H9 (cell line): ENCODE measurements at places on chromosomes 6 and 20. TPM values are rescaled to one million over a fixed set of nuclear protein-coding genes. Genes with fewer than 3 reads are reported as not detected.

- H3K36me3 ChIP-seq: peaks cover 6% of the 10 kb centered on the region; the same call in 1 of the 3 replicates
- DNase-seq: no peak
- H3K4me3 ChIP-seq: no peak overlapping the region
Measured at GRCh38 chr6:52515219-52515960, 61.5 kb downstream of the TRAM2 start.

GRCh38 chr6:6825193-6825784, 236.8 kb downstream of the LY86 start:
- no peaks in the 10 kb centered on the region for H3K27me3 ChIP-seq
- no peak for DNase-seq
- H3K27ac ChIP-seq: no peak overlapping the region
- no peaks in the 10 kb centered on the region for H3K36me3 ChIP-seq

DNA sequence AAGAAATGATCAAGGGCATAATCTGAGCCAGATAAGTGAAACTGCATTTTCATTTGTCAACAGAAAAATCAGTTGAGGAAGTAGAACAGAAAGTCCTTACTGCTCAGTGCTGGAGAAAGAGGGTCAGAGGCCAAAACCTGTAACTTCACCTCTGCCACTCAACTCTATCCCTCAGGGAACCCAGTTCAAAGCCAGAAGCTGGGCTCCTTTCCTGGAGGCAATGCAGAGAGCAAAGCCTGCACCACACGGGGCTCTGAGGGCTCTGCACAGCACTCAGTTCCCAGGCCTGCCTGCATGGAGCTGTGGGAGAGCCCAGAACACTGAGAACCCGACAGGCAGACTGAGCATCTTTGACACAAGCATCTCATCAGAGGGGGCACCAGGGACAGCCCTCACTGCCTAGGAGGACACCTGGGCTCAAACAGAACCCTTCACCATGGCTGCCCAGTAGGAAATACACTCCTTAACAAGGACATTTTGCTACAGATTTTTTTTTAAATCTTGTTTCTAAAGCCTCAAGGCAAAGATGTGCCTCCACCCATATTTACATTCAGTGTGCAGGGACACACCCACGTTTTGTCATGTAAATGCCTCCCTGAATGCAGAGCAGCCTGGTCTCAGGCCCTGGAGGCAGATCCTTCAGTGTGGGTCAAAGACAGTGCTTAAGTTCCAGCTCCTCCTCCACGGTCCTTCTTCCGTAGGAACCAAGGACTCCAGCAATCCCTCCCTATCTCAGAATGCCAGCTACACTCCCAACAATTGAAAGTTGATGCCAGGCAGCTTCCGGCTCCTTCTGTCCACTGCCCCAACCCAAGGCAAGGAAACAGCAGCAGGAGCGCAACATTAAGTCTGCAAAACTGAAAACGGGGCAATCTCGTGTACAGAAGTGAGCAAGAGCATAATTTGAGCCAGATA, 6.6 kb downstream of the RNASET2 start:
- no peaks in the 10 kb centered on the region for H3K27me3 ChIP-seq
- H3K27ac ChIP-seq: no peak overlapping the region
- no peak overlapping the region for H3K4me3 ChIP-seq
- no peaks in the 10 kb centered on the region; the same call in 1 of the 2 replicates for H3K4me1 ChIP-seq

The DEFB126 gene
- not detected in 2 replicates for total RNA-seq
